ENCODE measurements at places on chromosomes 2 and 18. TPM values are rescaled to one million over a fixed set of nuclear protein-coding genes. Genes with fewer than 3 reads are reported as not detected.

GULP1 gene
- 80.1 TPM for total RNA-seq

DDX18 gene
- 57.7 TPM for total RNA-seq

ST8SIA3 gene
- total RNA-seq, result not detected

TCF23 gene
- total RNA-seq, result not detected
